ENCODE measurements at places on chromosomes 5 and 9. TPM values are rescaled to one million over a fixed set of nuclear protein-coding genes. Genes with fewer than 3 reads are reported as not detected.

The DRD1 gene
- total RNA-seq, result not detected

The OLFM1 gene
- not detected for total RNA-seq

The CEP72 gene
- total RNA-seq, result 8.9 TPM

The ESM1 gene
- not detected for total RNA-seq

The IL33 gene
- not detected for total RNA-seq

The CDX1 gene
- not detected for total RNA-seq

The SLC34A3 gene
- not detected for total RNA-seq

The KIF12 gene
- total RNA-seq, result not detected

The APC gene
- total RNA-seq, result 14.5 TPM

The TAL2 gene
- total RNA-seq, result not detected

The SLC45A2 gene
- not detected for total RNA-seq

The ABO gene
- total RNA-seq, result not detected

The PLAC8L1 gene
- total RNA-seq, result not detected

The SMIM33 gene
- total RNA-seq, result not detected

The PTGER4 gene
- 334 TPM for total RNA-seq

The F12 gene
- not detected for total RNA-seq

The IL4 gene
- not detected for total RNA-seq

The SLCO6A1 gene
- total RNA-seq, result not detected

The SUSD3 gene
- 22.7 TPM for total RNA-seq

The PCDHGB6 gene
- total RNA-seq, result not detected

The PCDHB4 gene
- not detected for total RNA-seq

The UBLCP1 gene
- total RNA-seq, result 19.6 TPM

The RAB3C gene
- not detected for total RNA-seq

The GRM6 gene
- total RNA-seq, result not detected

The UBE2D2 gene
- 180 TPM for total RNA-seq

The FCN2 gene
- total RNA-seq, result not detected

The PCDHGA2 gene
- not detected for total RNA-seq

The B4GALT1 gene
- 140 TPM for total RNA-seq

The DNM1 gene
- 1.4 TPM for total RNA-seq

The SDHA gene
- total RNA-seq, result 203 TPM

The P4HA2 gene
- not detected for total RNA-seq

The ADAMTSL1 gene
- not detected for total RNA-seq

The DMRT2 gene
- total RNA-seq, result not detected

The PCDHGB4 gene
- not detected for total RNA-seq

The BTNL8 gene
- not detected for total RNA-seq

The HK3 gene
- total RNA-seq, result not detected

The SLC25A2 gene
- total RNA-seq, result not detected

The ENTREP1 gene
- not detected for total RNA-seq

The PDE6A gene
- total RNA-seq, result not detected

The DOCK8 gene
- 104 TPM for total RNA-seq

The OR1J4 gene
- not detected for total RNA-seq

The TXN gene
- total RNA-seq, result 16.0 TPM

The WNT8A gene
- total RNA-seq, result not detected

Data from CD8-positive, alpha-beta T cell (primary cell).